ENCODE measurements at places on chromosomes 12 and 14.

DNA sequence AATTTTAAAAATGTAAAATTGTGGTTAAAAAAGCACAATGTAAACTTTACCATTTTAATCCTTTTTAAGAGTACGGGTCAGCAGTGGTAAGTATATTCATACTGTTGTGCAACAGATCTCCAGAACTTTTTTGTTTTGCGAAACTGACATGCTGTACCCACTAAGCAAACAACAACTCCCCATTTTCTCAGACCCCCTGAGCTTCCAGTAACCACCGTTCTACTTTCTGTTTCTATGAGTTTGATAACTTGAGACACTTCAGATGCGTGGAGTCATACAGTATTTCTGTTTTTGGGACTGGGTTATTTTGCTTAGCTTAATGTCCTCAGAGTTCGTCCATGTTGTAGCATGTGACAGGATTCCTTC lies 38.0 kb downstream of the CHST11 start:
- DNase-seq = no peak

GRCh38 chr12:77102123-77102522 lies 36.8 kb upstream of the E2F7 start:
- no peak for DNase-seq

DNA sequence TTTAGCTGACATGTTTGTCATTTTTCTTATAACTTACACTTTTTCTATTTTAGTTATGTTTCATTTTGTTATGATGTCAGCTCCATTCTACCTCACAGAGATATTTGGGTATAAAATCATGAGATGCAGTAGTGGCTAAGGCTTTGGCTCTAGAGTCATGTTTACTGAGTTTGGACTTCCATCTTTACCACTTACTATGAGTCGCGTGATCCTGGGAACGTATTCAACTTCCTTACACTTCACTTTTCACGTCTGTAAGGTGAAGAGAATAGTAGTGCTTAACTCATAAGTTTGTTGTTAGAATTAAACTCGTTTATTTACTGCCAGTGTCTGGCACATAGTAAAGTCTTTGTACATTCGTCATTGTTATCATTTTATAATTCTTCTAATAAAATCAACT lies 126.3 kb downstream of the ERC1 start:
- DNase-seq = no peak

- DNase-seq = no peak
These were observed 13.8 kb upstream of the TMPRSS12 start for GRCh38 chr12:50828886-50829285.

GRCh38 chr14:59154373-59154772 lies 34.1 kb upstream of the DAAM1 start:
- DNase-seq = no peak

GRCh38 chr14:99426813-99427346 lies 53.8 kb downstream of the SETD3 start:
- DNase-seq = no peak

DNA sequence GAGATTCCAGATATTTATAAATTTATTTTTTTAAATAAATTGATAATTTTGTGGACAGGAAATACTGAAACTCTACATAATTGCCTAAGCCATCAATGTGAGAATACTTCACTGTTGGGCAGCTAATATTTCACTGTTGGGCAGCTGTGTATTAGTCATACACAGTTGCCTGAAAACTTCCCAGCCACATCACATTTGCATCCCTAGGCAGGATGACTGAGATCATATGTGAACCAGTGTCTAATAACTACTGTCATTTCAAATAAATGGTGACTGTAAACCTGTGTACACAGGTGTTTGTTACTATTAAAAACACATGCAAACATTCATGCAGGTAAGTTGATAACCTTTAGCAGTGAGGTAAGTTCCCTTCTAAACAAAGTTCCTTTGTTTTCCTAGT lies 43.9 kb downstream of the TMTC3 start:
- no peak for DNase-seq

DNA sequence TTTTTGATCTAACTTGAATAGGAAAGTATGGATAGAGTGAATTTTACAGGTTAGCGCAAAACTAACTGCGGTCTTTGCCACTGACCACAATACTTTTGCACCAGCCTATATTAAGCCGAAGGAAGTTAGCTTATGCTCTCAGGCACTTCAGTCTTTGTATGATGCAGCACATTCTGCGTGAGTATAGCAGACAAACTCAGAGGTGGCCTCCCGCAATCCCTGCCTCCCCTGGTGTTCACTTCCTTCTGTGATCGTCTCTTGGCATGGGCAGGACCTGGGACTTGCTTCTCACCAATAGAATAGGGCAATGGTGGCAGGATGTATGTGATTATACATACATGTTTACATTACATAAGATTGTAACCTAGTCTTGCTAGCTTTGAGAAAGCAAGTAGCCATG lies 10.3 kb upstream of the SLC6A13 start:
- no peak for DNase-seq

DNA sequence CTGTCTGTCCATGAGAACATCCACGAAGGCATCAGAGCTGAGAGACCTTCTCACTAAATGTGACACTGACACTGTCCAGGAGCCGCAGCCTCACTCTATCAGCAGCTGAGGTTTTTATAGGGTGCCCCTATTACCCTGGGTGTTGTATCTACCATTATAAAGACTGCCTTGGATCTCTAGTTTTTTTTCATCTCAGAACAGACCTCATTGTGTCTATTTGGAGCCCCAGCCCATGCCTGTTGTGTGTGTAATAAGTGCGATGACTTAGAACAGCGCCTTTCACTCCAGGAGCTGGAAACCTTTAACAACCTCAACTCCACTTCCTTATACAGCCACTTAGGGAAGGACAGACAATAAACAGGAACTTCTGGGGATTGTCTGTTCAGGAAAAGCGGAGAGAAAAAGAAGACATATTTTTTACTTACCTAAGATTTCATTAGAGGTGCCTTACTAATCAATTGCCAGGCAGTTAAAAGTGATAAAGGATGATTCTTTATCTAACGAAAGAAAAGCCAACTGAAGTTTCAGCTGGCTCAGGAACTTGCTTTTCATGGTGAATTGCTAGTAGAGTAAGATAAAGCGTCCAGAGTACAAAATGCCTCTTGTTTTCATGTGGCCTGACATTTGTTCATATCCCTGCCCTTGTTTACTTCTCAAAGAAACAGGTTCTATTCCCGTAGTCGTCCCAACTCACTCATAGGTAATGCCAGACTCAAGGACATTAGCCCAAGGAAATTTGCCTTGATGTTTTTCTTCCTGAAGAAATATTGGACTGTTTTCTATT lies 420.6 kb downstream of the RAD51B start:
- DNase-seq = no peak

All from stimulated activated CD4-positive, alpha-beta T cell treated with anti-CD3 and anti-CD28 coated beads, Interleukin-2, amount 100 ng/mL, for 24 hours (primary cell).